ENCODE measurements at places on chromosomes 6 and 20. TPM values are rescaled to one million over a fixed set of nuclear protein-coding genes. Genes with fewer than 3 reads are reported as not detected.

PERP gene
- 21.8 TPM for total RNA-seq

MDFI gene
- 21.7 TPM for total RNA-seq

BPIFB4 gene
- not detected for total RNA-seq

PLCB4 gene
- total RNA-seq = 5.3 TPM

RFX6 gene
- not detected for total RNA-seq

DDO gene
- 3.2 TPM for total RNA-seq

SLC22A2 gene
- total RNA-seq = not detected

DUSP15 gene
- 0.77 TPM for total RNA-seq

FNDC11 gene
- 0.13 TPM for total RNA-seq

SLC13A3 gene
- 1.5 TPM for total RNA-seq

PRICKLE4 gene
- 2.0 TPM for total RNA-seq

RANBP9 gene
- total RNA-seq = 42.2 TPM

SEL1L2 gene
- total RNA-seq = not detected

NEURL2 gene
- total RNA-seq = 17.0 TPM

GGTLC1 gene
- total RNA-seq = not detected

CRISP2 gene
- total RNA-seq = not detected

SLC22A23 gene
- total RNA-seq = 23.8 TPM

PRPH2 gene
- total RNA-seq = 1.4 TPM

KCNQ5 gene
- total RNA-seq = not detected

MLIP gene
- total RNA-seq = 0.29 TPM

LAMA2 gene
- total RNA-seq = 82.9 TPM

BPI gene
- total RNA-seq = not detected

PNLDC1 gene
- not detected for total RNA-seq

RPL7L1 gene
- 82.2 TPM for total RNA-seq

TAAR6 gene
- total RNA-seq = not detected

PBOV1 gene
- total RNA-seq = not detected

ESF1 gene
- total RNA-seq = 17.3 TPM

PRKN gene
- total RNA-seq = 10.1 TPM

LTB gene
- 1.4 TPM for total RNA-seq

COL11A2 gene
- 0.67 TPM for total RNA-seq

PPT2 gene
- 24.4 TPM for total RNA-seq

SLC35A1 gene
- total RNA-seq = 12.9 TPM

EPB41L1 gene
- 59.7 TPM for total RNA-seq

MLN gene
- total RNA-seq = not detected

MBOAT1 gene
- total RNA-seq = 6.3 TPM

RHAG gene
- not detected for total RNA-seq

FRK gene
- total RNA-seq = 0.80 TPM

ULBP2 gene
- 0.96 TPM for total RNA-seq

SIRPA gene
- total RNA-seq = 100 TPM

OR10C1 gene
- not detected for total RNA-seq

CDH22 gene
- total RNA-seq = 0.35 TPM

SIRPD gene
- 0.42 TPM for total RNA-seq

MTRF1L gene
- 28.6 TPM for total RNA-seq

MYBL2 gene
- total RNA-seq = not detected

NNAT gene
- 27.3 TPM for total RNA-seq
